Daoy (cell line): ENCODE measurements at places on chromosomes 13 and 19. TPM values are rescaled to one million over a fixed set of nuclear protein-coding genes. Genes with fewer than 3 reads are reported as not detected.
A peak's percentile ranks its signal among the peaks of the same experiment; 100 is the strongest.

Gene ADGRE2
- 0.09 and 0.17 TPM in 2 replicates for total RNA-seq

Gene KCNN4
- total RNA-seq, result 6.0 and 9.8 TPM in 2 replicates

Gene KLC3
- total RNA-seq, result 1.3 and 3.8 TPM in 2 replicates

Gene COX6B2
- not detected in 2 replicates for total RNA-seq

Gene ZNF382
- total RNA-seq, result 3.0 and 7.4 TPM in 2 replicates

Gene S1PR4
- not detected in 2 replicates for total RNA-seq

DNA sequence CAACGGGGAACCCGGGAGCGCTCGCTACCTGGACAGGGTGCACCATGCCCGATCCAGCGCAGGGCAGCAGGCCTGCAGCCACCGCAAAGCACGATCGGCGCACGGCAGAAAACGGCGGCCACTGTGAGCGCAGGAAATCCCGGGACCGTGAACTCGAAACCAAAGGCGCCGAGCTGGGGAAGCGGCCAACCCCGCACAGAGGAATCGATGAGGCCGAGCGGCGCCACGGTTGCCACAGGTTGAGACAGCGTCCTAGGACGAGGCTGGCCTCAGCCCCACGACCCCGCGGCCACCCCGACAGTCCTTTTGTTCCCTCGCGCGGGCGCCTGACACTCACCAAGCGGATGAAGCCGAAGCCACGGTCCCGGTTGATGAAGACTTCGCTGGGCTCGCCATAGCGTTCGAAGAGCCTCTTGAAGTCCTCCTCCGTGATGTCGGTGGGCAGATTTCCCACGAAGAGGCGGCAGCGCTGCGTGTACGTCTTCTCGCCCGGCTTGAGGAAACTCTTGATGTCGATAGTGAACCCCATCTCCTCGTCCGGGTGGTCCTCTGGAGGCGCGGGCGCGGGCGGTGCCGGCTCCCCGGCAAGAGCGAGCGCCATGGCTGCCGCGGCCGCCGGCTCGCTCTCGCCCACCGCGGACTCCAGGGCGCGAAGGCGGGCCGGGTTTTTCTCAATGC lies 557 bp downstream of the PSPC1 start:
- DNase-seq, result peak; percentile 35

DNA sequence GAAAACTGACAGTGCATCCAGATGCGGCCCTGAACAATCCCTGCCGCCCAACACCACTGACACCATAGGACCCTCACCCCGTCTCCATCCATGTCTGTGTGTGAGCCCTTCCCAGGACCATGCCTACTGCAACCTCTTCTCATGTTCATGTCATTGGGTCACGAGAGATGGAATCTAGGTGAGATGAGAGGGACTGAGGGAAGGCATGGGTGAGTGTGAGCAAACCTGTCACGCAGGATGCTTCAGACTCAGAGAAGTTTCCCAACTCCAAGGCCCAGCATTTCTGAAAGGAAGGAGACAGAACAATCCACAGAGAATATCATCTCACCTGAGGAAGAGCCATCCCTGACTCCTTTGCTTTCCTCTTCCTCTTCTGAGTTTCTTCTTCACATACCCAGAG lies 5.7 kb downstream of the ZNF888 start:
- no peak for DNase-seq

DNA sequence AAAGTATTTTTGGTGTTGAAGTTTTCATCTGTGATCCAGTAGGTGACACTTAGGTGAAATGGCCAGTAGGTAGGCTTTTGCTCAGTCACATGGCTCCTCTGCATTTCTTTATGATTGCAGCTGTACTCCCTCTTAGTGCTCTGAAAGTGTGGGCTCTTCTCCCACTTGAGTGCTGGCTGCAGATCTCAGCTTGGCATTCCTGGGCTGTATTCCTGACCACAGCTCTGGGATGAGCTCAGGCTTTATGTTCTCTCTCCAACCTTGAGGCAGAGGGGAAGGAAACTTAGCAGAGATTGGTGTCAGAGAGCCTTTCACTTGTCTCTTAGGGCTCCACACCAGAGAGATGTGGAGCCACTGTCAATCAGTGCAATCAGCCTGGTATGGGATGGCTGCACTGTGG lies 254.3 kb downstream of the NDFIP2 start:
- DNase-seq, result no peak

DNA sequence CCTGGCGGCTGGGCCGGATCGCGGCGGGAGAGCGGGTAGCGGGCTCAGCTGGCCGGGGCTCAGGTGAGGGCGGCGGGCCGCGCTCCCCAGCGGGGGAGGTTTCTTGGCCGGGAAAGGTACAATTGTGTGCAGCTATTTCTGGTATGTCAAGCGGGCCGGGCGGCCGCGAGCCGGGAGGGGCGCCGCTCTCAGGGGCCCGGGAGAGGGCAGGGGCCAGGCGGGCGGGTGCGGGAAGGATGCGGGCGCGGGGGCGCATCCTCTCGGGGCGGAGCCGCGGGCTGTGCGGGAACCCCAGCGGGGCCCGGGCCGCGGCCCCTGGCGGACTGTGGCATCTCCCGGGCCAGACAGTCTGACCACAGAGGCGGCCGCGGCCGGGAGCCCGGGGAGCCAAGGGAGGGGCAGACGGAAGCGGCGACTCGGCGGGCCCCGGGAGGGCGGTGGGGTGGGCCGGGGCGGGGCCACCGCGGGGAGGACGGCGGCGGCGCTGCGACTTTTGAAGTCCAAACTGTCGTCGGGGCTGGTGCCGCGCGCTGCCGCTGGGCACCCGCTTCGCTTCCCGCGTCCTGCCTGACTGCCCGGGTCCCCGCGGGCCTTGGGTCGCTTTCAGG lies at the start of gene LMO7:
TSS of gene LMO7 (plus strand) at position 503 of the 608 bp plus-strand sequence. CDS start 328 bp downstream, outside the sequence.
- peak; percentile 67 for DNase-seq

- DNase-seq, result no peak
Observed at GRCh38 chr13:65727070-65727469, 1503.1 kb downstream of the PCDH9 start.

DNA sequence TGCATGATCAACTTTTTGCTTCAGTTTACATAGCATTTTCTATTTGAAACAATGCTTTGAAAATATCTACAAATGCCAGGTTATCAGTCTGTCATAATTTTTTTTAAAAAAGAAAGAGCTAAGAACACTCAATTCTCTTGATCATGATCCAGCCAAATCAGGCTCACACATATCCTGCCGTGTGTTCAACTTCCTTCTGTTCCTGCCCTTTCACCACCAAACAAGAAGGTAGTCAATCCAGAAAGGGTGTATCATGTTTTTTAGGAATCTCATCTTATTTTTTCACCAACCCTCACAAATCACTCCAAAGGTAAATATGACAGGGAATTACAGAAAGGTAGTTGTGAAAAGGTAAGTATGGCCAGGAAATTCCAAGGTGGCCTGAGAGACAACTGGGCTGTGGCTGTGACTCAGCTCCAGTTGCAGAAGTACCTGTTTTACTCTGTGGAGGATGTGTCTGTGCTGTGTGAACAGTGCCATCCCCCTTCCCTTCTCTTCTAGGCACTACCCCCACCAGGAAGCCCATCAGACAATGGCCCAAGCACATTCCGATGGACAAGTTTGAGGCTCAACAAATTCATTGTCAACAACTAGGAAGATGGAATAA lies 138.8 kb upstream of the GJB6 start:
- DNase-seq, result no peak

GRCh38 chr19:46944918-46945628 lies 74.6 kb upstream of the NPAS1 start:
- peak; percentile 61 for DNase-seq
